Fibroblast of lung (primary cell): ENCODE measurements at places on chromosomes 7 and 10. TPM values are rescaled to one million over a fixed set of nuclear protein-coding genes. Genes with fewer than 3 reads are reported as not detected.

H2AZ2 gene
- total RNA-seq: 121 and 230 TPM in 2 replicates

PTPRN2 gene
- total RNA-seq: 0.77 and 1.2 TPM in 2 replicates

FKBP6 gene
- total RNA-seq: not detected in 2 replicates

- peak; percentile 87 for DNase-seq
Observed at GRCh38 chr7:81284576-81284975, 365.7 kb upstream of the SEMA3C start.

- peak; percentile 65 for DNase-seq
Observed at GRCh38 chr7:110317541-110318265, 773.2 kb upstream of the LRRN3 start.
